ENCODE measurements at places on chromosomes 11 and 22.

DNA sequence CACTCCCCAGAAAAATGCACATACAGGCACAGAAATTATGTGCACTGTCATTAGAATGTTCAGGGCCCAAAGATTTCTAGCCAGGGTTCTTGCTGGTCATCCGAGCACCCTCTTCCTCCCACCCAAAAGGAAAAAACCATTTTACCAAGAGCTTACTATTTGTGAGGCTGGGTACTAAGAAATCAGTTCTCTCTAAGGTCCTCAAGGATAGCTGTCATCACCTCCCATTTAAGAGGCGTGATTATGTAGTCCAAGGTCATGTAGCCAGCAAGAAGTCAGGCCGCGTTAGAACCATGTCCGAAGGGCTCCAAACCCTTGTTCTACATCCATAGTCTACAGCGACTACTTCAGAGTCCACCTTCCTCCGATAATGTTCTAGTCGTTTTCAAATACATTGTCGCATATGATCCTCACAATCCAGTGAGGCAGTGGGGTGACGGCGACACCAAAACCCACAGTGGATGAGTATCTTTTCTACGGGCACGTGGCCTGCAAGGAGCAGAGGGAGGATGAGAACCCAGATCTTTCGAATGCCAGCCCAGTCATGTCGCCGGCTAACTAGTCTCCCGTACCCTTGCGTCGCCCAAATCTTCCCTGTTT lies 634 bp downstream of the TIMM8B start:
- peak; percentile 81 for DNase-seq

- no peak for DNase-seq
Measured at GRCh38 chr11:66454247-66454646, 12.5 kb upstream of the PELI3 start.

DNA sequence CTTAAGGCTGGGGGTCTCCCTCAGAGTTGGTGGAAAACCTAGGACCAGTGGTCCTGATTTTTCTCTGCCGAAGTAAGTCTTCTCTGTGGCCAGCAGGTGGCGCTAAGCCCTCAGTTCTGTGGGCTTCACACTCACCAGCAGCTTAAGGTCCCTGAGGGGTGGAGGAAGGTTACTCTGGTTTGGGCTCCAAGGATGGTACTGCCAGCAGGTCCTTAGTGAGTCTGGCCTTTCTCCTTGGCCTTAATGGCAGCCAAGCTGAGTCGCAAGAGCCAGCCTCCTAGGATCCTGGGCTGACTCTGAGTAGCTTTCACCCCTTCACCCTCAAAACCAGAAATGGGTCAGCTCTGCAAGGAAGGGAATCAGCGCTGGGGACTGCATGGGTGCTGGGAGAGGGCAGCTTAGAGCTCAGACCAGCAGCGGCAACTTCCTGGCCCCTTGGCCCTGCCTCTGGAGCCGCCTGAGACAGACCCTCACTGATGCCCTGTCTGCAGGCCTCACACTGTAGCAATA lies 4.4 kb downstream of the KCNJ11 start:
- peak; percentile 84 for DNase-seq

DNA sequence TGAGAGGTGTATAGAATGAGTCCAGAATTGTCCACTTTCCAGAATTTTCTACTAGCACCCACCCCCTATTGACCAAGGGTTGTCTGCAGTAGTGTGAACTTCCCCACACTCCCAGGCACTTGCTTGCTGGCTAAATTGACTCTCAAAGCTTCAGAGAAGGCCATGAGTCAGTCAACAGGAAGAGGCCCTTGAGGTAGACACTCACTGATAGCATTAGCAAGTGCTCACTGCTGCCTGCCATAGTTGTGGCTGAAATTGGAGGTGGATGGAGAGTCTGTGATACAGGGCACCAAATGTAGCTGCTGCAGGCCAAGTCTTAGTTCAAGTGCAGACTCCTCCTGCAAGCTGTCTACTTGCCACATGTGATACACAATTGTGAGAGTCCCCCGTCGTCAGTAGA lies 156.8 kb downstream of the SPON1 start:
- DNase-seq, result no peak

- no peak for DNase-seq
Measured at GRCh38 chr11:95088946-95089619, 563 bp upstream of the ENDOD1 start.

GRCh38 chr11:60875366-60876167 lies 8.2 kb downstream of the ZP1 start:
- no peak for DNase-seq

GRCh38 chr11:44221992-44222391 lies 87.9 kb downstream of the ALX4 start:
- no peak for DNase-seq

DNA sequence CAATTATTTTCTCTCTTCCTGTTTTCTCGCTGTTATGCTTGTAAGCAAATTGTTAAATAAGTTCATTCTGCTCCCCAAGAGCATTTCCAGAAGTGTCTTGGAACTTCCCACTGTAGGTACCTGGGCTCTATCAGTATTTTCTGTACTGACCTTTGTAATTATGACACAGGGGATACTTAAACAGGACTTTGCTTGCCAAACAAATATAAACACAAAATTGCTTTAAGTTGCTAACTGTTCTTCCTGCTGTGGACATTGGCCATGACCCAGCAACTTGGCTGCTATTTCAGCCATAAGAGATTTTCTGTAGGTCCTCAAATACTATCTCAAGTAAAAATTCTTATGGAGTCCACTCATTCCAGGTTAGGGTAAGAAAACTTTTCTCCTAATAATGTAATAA lies 30.1 kb downstream of the SYT9 start:
- DNase-seq, result no peak

GRCh38 chr11:6862961-6863360 lies at the start of gene OR10A2:
OR10A2 (plus strand) TSS chr11:6863057; CDS start chr11:6869755, 6,698 bp downstream.
- no peak for DNase-seq

GRCh38 chr22:17787241-17787640 lies 13.0 kb upstream of the BID start:
- no peak for DNase-seq

DNA sequence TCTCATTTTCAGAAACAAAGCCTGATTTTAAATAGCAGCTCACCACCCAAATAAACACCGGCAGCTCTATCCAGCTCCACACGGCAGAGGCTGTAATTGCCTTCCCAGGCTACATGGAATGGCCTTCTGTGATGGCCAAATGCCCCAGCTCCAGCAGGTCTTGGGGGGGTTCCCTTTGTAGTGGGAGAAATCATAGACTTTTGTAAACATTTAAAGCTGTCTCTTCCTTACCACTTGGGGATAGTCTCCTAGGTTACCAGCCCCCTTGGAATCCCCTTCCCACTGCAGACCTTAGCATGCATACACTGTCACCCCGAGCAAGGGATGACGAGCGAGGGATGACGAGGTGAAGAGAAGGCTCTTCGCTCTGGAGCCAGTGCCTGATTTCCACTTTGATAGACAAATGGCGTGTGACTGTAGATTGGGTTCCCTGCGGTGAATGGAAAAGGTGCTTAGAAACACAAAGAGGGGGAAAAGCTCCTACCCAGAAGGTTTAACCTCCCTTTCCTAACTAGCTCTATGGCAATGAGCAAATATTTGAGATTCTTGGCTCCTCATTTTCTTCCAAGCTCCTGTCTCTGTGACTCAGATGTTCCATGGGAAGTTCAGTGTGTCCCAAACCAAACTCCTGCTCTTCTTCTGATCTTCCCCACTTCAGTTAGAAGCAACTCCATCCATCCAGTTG lies 108.0 kb upstream of the CADM1 start:
- no peak for DNase-seq

GRCh38 chr11:114265122-114265878 lies 30.9 kb upstream of the NNMT start:
- peak; percentile 23 for DNase-seq

DNA sequence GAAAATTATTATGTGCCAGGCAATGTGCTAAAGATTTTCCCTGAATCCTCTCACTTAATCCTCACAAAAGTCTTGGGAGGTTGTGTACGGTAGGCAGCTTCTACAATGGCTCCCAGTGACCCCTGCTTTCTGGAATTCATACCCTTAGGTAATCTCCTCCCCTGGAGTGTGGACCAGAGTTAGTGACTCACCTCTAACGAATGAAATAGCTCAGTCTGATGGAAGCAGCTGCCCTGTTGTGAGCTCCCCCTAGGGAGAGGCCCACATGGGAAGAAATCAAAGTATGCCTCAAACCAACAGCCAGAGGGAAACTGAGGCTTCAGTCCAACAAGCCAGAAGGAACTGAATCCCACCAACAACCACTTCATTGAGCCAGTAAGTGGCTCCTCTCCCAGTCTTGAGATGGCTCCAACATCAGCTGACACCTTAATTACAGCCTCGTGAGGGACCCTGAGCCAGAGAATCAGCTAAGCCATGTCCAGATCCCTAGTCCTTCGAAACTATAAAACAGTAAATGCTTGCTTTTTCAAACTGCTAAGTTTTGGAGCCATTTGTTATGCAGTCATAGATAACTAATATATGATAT lies 98.9 kb upstream of the ISX start:
- DNase-seq, result no peak

- DNase-seq, result no peak
Measured at GRCh38 chr22:44759001-44759400, 6.6 kb downstream of the ARHGAP8 start.

DNA sequence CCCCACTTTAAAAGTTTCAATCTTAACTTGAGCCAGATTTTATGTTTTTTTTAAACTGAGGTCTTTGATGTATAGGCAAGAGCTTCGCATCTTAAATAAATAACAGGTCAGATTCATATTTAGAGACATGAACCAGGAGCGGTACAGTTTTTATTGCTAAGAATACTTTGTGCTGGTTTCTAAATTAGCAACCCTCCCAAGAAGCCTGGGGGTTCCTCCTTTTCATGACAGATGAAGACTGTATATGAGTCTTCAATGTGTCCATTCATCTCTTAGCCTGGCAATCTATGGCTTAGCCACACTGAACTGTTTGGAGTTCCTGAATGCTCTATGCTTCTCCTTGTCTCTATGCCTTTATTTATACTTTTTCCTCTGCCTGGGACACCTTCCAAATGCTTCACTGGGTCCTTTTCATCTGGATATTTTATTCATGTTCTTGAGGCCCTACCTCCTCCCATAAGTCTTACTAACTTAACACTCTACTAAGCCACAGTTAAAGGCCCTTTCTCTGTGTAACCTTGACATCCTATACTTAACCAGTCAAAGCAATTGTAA lies 338.6 kb downstream of the INSC start:
- no peak for DNase-seq

GRCh38 chr11:32843544-32843943 lies 13.8 kb downstream of the PRRG4 start:
- no peak for DNase-seq
